ENCODE measurements at places on chromosomes 1 and 21. TPM values are rescaled to one million over a fixed set of nuclear protein-coding genes. Genes with fewer than 3 reads are reported as not detected.
A peak's percentile ranks its signal among the peaks of the same experiment; 100 is the strongest.

DNA sequence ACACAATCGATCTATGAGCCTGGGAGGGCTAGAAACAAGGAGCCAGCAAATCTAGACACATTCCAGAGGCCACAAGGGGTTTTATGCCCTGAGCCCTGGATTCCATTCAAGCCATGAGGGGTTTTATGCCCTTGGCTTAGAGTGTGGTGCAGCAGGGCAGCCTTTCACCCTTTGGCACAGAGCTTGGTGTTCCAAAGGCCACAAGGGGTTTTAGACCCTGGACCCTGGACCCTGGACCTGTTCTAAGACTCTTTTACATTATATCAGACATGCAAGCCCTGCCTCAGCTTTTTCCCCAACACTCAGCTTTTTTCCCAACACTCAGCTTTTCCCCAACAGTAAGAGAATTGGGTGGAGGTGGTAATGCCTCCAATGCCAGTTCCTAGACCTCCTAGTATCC lies 13.3 kb downstream of the MSTO1 start:
- DNase-seq = no peak
- H3K4me3 ChIP-seq = no peak overlapping the region
- no peaks in the 10 kb centered on the region for H3K4me1 ChIP-seq
- H3K27me3 ChIP-seq = no peaks in the 10 kb centered on the region

DNA sequence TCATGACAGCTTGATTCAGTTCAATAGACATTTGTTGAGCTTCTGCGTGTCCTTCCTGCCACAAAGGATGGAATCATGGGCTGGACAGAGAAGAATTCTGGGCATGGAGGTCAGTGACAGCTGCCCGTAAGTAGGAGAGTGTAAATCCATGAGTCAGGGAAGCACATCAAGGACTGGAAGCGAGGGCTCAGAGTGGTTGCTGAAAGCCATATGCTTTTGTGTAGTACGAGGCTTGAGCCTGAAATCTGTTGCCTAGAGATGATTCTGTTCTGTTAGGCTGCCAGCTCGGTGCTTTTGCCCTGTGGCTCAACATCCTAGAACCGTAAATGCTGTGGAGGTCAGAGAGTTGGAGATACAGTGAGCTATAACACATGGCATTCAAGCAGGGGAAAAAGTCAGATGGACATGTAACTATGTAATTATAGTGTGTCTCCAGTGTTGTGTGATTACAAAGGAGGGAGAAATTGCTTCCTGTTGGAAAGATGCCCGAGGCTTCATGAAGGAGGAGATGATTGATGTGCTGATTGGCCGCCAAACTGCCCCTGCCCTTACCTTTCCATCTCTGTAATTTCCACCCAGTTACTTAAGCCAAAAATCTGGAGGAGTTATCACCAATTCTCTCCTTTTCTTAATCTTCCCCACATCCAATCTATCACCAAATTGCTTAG lies 92.8 kb upstream of the CACNA1E start:
- peaks cover 6% of the 10 kb centered on the region for H3K4me1 ChIP-seq
- H3K27ac ChIP-seq = no peak overlapping the region
- no peak for DNase-seq
- no peaks in the 10 kb centered on the region for H3K36me3 ChIP-seq
- H3K27me3 ChIP-seq = no peaks in the 10 kb centered on the region
- H3K4me3 ChIP-seq = no peak overlapping the region

DNA sequence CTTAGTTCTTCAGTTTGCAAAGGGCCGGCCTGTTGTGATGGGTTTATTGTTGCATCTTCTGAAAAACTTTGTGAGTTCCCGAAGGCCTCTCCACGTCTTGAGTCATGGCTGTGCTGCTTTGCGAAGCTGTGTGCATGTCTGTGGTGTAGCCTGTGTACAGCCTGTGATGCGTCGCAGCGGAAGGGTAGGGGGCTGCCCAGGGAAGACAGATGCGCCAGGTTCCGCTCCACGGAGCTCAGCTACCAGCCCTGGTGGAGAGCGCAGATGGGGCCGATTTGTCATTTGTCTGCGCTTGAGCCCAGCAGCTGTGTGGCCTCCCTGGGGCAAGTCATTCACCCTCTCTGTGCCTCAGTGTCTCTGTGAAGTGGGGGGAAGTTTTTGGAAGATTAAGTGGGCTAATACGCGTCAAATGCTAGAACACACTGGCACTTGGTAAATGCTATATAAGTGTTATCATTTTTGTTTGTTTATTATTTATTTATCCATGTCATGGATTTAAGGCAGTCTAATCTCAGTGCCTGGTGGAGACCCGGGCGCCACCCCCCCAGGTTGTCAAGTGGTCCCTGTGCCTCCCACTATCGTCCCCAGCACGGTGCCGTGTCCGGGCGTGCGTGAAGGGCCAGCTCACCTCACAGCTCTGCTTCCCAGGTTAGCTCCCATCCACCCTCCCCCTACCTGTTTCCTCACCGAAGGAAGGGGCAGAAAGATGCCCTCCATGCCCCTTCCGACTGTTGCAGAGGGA lies 8.4 kb downstream of the PDE9A start:
- H3K27me3 ChIP-seq = no peaks in the 10 kb centered on the region
- no peak overlapping the region for H3K4me3 ChIP-seq
- H3K36me3 ChIP-seq = no peaks in the 10 kb centered on the region
- no peak overlapping the region for H3K27ac ChIP-seq
- no peaks in the 10 kb centered on the region for H3K4me1 ChIP-seq
- no peak for DNase-seq

DNA sequence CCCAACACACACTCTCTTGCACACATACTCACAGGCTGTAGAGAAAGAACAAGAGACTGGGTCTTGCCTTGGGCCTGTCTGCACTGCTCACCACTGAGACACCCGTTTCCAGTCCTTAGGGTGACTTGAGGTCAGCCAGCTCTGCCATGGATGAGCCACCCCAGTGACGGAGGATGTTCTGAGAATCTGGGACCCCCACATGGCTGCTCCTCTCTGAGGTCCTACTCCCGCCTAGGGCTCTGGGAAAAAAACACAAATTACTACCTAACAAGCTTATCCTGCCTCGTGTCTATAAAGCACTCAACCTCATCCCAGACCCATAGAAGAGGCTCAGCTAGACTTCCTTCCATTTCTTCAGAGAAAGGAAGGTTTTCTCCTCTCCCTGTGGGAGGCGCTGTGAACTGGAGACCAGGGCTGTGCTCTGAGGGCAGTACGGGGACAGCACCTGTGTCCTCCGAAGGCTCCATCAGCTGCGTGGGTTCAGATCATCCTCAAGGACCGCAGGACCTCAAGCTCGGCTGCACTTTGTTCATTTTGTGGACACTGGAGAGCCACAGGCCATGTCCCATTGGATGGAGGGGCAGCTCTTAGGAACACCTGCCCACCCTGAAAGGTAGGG lies 4.3 kb upstream of the CLEC20A start:
- peaks cover 4% of the 10 kb centered on the region for H3K4me1 ChIP-seq
- H3K27ac ChIP-seq = no peak overlapping the region
- H3K27me3 ChIP-seq = no peaks in the 10 kb centered on the region
- peak; percentile 26 for DNase-seq
- no peak overlapping the region for H3K4me3 ChIP-seq

Gene MTMR11
- 9.6 TPM for total RNA-seq

- DNase-seq = no peak
- H3K36me3 ChIP-seq = no peaks in the 10 kb centered on the region
- no peak overlapping the region for H3K4me3 ChIP-seq
- H3K27ac ChIP-seq = no peak overlapping the region
These were observed 93.1 kb downstream of the MIS18A start for GRCh38 chr21:32185726-32186125.

DNA sequence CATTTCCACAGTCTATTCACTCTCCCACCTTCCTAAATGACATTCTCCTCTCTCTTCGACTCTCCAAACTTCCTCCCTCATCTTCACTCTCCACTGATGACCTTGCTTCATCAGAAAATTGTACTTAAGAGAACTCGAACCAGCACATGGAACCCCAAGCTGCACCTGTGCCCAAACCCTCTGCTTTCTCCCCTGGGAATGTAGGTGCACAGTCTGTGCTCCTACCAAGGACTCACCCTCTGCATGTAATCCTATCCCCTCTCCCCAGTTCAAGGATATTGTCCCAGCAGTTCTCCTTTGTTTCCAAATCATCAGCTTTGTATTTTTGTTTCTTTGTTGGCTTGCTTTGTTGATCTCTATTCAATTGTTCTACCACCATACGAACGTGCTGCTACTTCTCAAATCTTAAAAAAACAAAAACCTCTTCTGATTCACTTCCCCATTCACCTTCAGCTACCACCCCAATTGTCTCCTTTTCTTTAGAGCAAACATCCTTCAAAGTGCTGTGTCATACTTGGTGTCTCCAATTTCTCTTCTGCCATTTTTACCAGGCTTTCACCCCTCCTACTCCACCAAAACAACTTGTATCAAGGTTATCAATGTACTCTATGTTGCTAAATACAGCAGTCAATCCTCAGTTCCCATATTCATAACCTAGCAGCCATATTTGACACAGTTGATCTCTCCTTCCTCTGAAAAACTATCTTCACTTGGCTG lies 26.8 kb downstream of the RAB3B start:
- no peak overlapping the region for H3K27ac ChIP-seq
- no peaks in the 10 kb centered on the region for H3K4me1 ChIP-seq
- no peaks in the 10 kb centered on the region for H3K27me3 ChIP-seq
- H3K4me3 ChIP-seq = no peak overlapping the region
- no peak for DNase-seq
- H3K36me3 ChIP-seq = no peaks in the 10 kb centered on the region

- H3K4me3 ChIP-seq = no peak overlapping the region
- H3K36me3 ChIP-seq = no peaks in the 10 kb centered on the region
- no peaks in the 10 kb centered on the region for H3K27me3 ChIP-seq
- DNase-seq = no peak
These were observed 261.3 kb downstream of the TNR start for GRCh38 chr1:175482071-175482451.

DNA sequence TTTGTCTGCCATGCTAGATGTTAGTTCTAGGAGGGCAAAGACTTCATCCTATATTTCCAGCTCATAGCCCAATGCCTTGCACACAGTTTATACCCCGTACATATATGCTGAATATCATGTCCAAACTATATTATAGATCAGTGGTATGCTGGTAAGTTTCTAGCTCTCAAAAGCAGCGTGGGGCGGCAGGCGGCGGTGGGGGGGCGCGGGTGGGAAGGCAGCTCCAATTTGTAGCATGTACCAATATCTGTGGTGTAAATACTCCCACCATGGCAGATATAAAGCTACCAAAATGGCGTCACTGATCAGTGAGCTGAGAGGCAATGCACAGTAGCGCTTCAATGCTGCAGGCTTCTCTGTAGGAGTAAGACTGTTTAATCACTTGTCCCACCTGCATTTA lies 77.1 kb downstream of the PATJ start:
- no peaks in the 10 kb centered on the region for H3K27me3 ChIP-seq
- H3K4me3 ChIP-seq = no peak overlapping the region
- no peak for DNase-seq
- H3K36me3 ChIP-seq = peaks cover 8% of the 10 kb centered on the region

DNA sequence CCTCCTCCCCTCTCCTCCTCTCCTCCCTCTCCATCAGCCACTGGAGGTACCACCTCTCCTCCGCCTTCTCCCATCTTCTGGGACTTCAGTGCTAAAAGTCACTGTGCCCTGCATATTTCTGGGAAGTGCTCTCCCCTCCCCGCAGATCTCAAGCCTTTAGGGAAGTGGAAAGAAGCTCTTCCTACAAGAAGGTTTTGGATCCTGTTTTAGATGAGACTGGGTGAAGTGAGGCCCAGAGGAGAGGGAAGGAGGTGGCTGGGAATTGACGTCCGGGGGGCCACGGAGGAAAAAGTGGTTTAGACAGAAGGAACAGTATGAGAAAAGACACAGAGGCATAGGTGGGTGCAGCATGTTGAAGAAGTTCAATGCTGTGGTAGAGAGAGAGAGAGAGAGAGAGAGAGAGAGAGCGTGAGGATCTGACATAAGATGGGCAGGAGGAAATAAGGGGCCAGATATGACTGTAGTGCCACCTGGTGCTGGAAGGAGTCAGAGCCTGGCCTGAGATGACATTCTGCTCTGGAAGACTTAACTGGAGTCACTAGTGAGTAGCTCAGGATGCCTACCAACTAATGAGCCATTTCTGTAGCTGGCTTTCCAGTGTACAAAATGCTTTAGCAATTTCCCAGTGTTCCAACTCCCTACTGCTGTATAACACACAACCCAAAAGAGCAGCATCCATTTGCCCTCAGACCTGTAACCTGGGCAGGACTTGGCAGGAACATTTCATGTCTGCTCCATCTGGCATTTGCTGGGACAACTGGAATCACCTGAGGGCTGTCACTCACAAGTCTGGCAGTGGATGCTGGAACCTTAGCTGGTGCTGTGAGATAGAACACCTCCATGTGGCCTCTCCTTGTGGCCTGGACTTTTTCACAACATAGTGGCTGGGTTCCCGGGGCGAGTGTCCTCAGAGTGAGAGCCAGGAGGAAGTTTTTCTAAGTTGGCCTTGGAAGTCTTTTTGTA lies 16.6 kb upstream of the ZSCAN20 start:
- no peaks in the 10 kb centered on the region for H3K4me1 ChIP-seq
- no peak overlapping the region for H3K4me3 ChIP-seq
- H3K27me3 ChIP-seq = no peaks in the 10 kb centered on the region

- H3K36me3 ChIP-seq = peaks cover 33% of the 10 kb centered on the region
- H3K27me3 ChIP-seq = no peaks in the 10 kb centered on the region
- no peaks in the 10 kb centered on the region for H3K4me1 ChIP-seq
- H3K27ac ChIP-seq = no peak overlapping the region
- H3K4me3 ChIP-seq = no peak overlapping the region
- DNase-seq = no peak
These were observed 53.8 kb downstream of the PLPP3 start for GRCh38 chr1:56525489-56526041.

Gene CACYBP
- 59.7 TPM for total RNA-seq

- H3K36me3 ChIP-seq = no peaks in the 10 kb centered on the region
- DNase-seq = no peak
- H3K4me1 ChIP-seq = no peaks in the 10 kb centered on the region
- H3K27me3 ChIP-seq = no peaks in the 10 kb centered on the region
- H3K4me3 ChIP-seq = no peak overlapping the region
These were observed 95.3 kb upstream of the DPH5 start for GRCh38 chr1:101120868-101121267.
